HT1080 (cell line): ENCODE measurements at places on chromosomes 5 and 9. TPM values are rescaled to one million over a fixed set of nuclear protein-coding genes. Genes with fewer than 3 reads are reported as not detected.

- peak; percentile 24 for DNase-seq
Observed at GRCh38 chr5:73558950-73559349, 6.5 kb downstream of the ANKRA2 start.

- DNase-seq = no peak
Observed at GRCh38 chr5:116448870-116449427, 125.7 kb downstream of the SEMA6A start.

GRCh38 chr5:2166306-2166978, 283.7 kb upstream of the IRX4 start:
- DNase-seq = no peak

DNA sequence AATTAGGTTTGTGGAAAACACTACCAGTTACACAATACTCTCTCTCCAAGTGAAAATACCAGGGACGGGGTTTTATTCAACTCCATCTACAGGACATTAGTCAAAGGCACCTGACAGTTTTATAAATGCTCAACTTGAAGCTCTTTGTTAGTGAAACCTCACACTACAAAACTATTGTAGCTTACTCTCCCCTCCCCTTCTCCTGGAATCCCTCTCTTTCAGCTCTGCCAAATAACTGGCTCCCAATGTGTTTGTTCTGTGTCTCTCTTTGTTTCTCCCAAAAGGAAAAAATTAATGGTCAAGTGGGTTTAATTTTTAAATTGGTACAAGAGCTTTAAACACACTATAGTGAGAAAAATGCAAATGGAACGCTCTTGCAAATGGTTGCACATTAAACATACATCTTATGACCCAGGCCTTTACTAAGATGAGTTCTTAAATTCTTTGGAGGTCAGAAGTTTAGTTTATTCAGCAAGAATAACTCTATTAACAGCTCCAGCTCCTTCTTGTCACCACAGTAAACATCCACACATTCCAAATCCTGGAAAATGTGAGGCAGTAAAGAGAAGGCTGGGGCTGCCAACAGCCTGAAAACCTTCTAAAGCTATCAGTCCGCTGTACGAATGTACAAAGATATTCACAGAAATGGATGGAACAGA, 48.4 kb downstream of the ZNF608 start:
- no peak for DNase-seq

- DNase-seq = no peak
Observed at GRCh38 chr9:127893392-127893791, 6.0 kb downstream of the ST6GALNAC6 start.

DNA sequence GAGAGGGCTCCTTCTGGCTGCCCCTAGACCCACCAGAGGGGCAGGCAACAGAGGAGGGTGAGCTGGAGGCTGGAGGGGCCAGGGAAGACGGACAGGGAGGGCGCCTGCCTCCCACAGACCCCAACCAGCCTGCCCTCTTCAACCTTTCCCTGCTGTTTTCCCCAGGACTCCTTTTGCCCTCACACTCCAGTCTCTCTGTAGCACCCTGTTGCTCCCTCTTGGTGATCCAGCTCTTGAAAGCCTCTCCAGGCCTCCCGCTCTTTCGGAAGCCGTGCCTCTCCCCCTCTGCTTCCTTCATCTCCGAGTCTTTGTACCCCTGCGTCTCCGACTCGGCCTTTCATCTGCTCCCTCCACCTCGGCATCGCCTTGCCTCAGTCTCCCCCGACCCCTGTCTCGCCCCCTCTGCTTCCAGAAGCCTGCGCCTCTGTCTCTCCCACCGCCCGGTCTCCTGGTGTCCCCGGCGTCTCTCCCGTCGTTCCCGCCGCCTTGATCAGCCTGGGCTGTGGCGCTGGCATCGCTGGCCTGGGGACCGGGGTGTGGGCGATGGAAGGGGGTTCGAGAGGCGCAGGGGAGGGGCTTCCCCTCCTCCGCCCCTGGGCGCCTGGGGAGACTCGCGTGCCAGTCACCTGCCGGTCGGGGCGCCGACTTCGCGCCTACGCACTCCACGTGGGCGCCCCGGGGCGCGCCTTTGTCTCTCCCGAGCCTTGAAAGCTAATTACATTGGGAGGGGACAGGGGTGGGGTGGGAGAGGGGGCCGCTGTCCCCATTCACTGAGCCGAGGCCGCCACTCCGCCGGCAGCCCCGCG, 5.3 kb upstream of the PRDM12 start:
- DNase-seq = no peak

- DNase-seq = no peak
Observed at GRCh38 chr9:1085086-1085485, 34.9 kb downstream of the DMRT2 start.

DNA sequence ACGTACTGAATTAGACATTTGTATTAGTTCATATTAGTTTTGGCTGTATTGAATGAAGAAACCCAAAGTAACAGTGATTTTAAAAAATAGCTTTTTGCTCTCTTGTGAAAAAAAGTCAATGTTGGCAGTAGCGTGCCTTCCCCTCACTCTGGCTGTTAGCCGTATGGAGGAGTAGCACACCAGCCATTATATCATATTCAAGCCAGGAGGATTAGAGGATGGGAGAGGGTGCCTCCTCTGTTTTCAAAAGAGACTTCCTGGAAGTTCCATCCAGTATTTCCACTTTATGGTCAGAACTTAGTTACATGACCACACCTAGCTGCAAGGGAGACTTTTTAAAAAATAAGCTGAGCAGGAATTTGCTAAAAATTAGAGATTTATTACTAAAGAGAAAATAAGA, 41.2 kb downstream of the GPR21 start:
- DNase-seq = no peak

DNA sequence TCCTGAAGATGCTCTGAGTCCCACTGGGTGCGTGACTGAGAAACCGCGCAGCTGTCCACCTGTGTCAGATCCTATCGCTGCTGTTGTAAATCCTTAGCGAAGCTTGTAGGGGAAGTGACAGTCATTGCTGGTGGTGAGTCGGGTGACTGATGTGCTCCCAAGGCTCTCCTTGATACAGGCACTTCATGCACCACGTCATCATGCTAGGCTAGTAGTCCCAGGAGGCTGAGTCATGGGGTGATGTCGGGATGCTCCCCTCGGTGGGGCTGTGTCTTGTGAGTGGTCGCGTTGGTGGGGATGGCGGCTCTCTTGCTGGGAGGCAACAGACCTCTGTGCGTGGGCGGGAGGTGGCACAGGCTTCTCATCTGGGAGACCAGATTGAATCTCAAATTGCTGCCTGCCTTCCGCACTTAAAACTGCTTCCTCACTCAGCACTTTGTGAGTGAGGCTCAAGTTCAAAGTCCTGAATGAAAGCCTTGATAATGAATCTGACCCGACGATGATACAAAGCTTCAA, 84.7 kb downstream of the CSNK1A1 start:
- DNase-seq = peak; percentile 78

DNA sequence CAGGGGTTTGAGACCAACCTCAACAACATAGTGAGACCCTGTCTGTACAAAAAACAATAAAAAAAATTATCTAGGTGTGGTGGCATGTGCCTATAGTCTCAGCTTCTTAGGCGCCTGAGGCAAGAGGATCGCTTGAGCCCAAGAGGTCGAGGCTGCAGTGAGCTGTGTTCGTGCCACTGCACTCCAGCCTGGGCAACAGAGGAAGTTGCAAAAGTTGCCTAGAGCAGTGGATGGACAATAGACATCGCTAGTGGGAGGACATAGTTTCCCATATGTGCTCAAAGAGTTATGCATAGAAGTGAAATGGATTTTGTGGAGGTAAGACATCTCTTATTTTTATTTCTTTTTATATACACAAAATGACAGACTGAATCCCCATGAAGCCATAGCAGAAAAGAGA, 19.0 kb downstream of the HNRNPK start:
- no peak for DNase-seq

DNA sequence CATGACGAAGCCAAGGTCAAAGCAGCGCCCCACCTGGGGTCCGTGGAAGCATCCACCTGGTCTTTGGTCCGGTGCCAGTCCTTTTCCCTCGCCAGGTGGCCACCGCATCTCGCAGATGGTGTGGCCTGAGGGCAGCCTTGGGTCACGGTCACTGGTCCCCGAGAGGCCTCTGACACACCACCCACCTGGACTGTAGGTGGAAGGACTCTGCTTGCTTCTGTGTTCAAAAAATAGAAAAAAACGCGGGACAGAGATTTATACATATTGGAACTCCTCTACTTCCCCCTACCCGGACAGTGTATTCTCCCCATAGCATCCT, 466 bp upstream of the TTC39B start:
- DNase-seq = no peak

- peak; percentile 31 for DNase-seq
Observed at GRCh38 chr5:14663734-14664269, 716 bp upstream of the OTULIN start.

GRCh38 chr5:138021771-138022170, 11.1 kb downstream of the FAM13B start:
- DNase-seq = no peak

GRCh38 chr9:137454597-137455358, 4.4 kb downstream of the NSMF start:
- DNase-seq = no peak

DNA sequence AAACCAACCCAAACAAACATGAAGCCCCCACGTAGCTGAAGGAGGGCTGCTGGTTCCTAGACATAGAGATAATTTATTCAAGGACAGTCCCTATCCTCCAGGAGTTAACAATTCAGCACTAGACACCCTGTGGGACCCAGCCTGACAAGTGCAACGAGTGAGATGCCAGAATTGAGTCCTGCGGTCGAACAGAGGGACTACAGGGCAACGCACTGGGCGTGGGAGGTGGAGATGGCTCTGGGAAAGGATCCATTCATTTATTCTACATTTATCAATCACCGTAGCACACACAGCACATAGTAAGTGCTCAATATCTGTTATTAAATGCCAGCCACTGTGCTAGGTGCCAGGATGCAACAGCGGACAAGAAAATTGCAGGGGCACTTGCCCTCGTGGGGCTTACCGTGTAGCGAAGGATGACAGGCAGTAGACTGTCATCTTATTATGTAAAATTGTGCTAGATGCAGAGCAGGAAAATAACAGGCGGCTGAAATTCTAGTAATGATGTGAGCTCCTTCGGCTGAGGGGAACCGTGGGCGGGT, 855 bp upstream of the ARHGAP26 start:
- no peak for DNase-seq

GRCh38 chr9:23665635-23666034, 160.4 kb downstream of the ELAVL2 start:
- no peak for DNase-seq

- no peak for DNase-seq
Observed at GRCh38 chr5:123176938-123177275, 87.9 kb downstream of the PRDM6 start.

- DNase-seq = no peak
Observed at GRCh38 chr9:120376101-120376500, 203.9 kb downstream of the CDK5RAP2 start.

- no peak for DNase-seq
Observed at GRCh38 chr9:134369416-134370212, 43.4 kb downstream of the RXRA start.

DNA sequence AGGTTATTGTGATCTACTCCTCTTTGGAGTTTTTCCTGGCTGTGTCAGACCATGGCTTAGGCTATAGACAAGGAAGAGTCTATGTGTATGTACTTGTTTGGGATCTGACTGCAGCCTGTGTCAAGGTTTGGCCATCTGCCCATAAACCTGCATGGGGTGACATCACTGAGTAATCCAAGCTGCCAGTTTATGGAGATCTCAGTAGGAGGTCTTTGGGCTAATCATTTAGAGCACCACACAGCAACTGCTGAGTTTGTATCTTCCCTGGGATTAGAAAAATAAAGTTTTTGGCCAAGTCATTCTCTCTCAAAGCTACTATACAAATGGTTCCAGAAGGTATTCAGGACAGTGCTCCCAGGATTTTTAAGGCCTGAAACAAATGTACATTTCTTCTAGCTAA, 65.5 kb upstream of the HSPB3 start:
- peak; percentile 96 for DNase-seq

CKS2 gene
- 370 and 380 TPM in 2 replicates for total RNA-seq

PTGER4 gene
- 4.8 and 9.2 TPM in 2 replicates for total RNA-seq

LHX3 gene
- not detected in 2 replicates for total RNA-seq

BTNL8 gene
- total RNA-seq = 0.18 TPM in 1 of 2 replicates, not detected in the other

GCNT1 gene
- 1.7 and 7.3 TPM in 2 replicates for total RNA-seq

PHF24 gene
- not detected in 2 replicates for total RNA-seq

OR1J2 gene
- total RNA-seq = 0.17 TPM in 1 of 2 replicates, not detected in the other

PSAT1 gene
- total RNA-seq = 160 and 174 TPM in 2 replicates

SEC24A gene
- total RNA-seq = 8.5 and 10.8 TPM in 2 replicates

PPP1R26 gene
- 31.9 and 36.2 TPM in 2 replicates for total RNA-seq

BTNL3 gene
- total RNA-seq = not detected in 2 replicates

IL9 gene
- not detected in 2 replicates for total RNA-seq

SMIM33 gene
- not detected in 2 replicates for total RNA-seq
